ENCODE measurements at places on chromosomes 1 and 21.
A peak's percentile ranks its signal among the peaks of the same experiment; 100 is the strongest.

- DNase-seq: no peak
Observed at GRCh38 chr1:154575951-154576566, 8.5 kb downstream of the CHRNB2 start.

DNA sequence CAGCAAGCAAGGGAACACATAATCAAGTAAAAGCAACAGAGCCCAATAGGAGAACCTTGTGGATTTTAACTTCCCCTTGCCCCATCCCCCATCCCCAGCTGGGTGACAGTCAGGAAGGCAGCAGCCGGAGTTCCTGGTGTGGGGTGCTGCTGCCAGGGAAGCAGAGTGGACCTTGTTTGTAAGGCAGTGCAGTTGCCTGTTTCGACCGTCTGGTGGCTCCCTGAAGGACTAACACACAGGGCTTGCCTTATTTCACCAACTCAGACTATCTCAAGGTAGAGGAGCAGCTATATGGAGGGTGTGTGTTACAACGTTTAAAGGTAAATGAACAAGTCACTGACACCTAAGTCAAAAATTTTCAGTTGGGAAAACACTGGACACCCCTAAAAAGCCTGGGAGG is 6.6 kb downstream of the KRTAP10-8 start:
- peak; percentile 32 for DNase-seq

GRCh38 chr1:66282891-66283621 is 250.9 kb upstream of the SGIP1 start:
- no peak for DNase-seq

DNA sequence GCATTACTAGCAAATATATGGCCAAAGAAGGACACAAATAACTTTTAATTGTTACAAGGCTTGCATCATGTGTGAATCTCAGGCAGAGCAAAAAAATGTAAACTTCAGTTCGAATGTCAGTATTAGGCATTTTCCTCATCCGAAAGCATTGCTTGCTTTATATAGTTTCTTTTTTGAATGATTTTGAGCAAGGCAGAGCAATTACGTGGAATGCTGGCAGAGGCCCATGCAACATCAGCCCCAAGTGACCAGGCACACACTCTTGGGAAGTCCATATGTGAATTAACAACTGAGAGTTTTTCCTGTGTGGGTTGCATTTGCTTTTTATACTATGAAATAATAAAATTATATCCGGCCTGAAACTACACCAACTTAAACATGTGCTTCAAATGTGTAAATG is 274.8 kb downstream of the PTPRC start:
- no peak for DNase-seq

GRCh38 chr1:21263052-21263429 is 27.2 kb downstream of the ECE1 start:
- no peak for DNase-seq

- no peak for DNase-seq
Observed at GRCh38 chr1:228353601-228354371, 52.8 kb downstream of the TRIM11 start.

DNA sequence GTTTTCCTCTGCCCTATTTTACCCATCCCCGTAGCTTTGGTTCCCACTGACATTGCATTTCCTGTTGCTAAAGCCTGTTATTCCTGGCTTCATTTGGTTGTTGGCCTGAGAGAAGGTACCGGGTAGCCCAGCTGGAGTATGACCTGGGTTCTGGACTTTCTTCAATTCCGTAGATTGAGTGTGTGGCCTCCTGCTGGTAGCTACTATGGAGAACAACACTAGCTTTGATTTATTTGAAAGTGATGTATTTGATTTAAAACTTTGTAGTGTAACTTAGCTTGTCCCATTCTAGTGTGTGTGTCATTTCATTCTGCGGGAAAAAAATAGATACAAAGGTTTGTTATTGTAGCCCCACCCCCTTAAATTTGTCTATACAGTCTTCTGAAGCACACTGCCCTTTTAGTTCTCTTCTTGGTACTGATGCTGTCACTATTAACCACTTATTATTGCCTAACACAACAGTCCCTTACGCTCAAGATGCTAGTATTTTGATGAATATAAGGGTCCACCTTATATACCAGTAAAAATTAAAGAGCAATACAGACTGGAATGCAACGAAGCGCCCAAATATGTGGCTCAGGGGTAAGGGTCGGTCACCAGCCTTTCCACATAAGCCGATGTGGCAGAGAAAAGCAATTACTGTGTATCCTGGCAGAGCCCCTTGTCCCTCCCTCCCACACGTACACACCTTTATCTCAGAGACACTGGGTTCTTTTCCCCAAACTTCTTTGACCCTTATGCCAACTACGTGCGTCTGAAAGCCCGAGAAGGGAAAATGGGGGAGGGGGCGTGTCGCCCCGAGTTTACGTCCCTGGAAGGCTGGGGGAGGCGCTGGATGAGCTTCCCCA is 643 bp upstream of the MOV10 start:
- DNase-seq: no peak

GRCh38 chr1:90308421-90308820 is 313.5 kb downstream of the ZNF326 start:
- DNase-seq: no peak

- DNase-seq: no peak
Observed at GRCh38 chr1:7421471-7422075, 349.5 kb upstream of the VAMP3 start.

GRCh38 chr1:220182111-220182510 is 88.2 kb downstream of the IARS2 start:
- no peak for DNase-seq

- no peak for DNase-seq
Observed at GRCh38 chr1:212873518-212873917, 15.4 kb downstream of the FLVCR1 start.

- DNase-seq: no peak
Observed at GRCh38 chr1:26109229-26110164, 2.1 kb upstream of the PDIK1L start.

- no peak for DNase-seq
Observed at GRCh38 chr1:36355811-36356210, 29.9 kb downstream of the STK40 start.

DNA sequence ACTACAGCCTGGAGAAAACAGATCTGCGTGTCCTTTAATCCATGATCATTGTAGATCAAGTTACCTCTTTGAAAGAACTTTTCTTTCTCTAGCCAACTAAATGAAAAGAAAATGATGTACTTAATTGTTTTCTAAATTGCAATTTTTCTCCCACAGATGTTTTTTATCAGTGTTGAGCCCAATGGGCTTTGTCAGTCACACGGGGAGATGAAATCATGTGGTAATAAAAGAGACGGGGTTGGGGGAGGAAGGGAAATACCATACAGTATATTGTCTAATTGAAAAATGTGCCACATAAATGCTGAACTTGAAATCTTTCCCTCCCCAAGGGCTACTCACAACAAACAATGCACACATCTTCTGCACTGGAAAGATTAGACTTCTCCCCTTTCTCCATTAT is 58.4 kb downstream of the NTMT2 start:
- DNase-seq: no peak

DNA sequence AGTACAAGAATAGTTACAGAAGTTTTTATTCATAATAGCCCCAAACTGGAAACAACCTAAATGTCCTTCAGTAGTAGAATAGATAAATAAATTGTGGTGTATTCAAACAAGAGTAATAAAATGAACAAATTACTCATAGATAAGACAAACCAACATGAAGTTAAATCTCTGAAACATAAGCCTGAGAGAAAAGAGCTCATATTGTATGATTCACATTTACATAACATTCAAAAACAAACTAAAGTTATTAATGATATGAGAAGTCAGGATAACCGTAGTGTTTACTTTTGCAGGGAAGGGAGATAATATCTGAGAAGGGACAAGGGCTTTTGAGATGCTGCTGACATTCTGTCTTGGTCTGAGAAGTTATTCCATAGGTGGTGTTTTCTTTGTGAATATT is 13.5 kb downstream of the STPG1 start:
- DNase-seq: no peak

GRCh38 chr21:42214921-42215320 is 4.0 kb upstream of the ABCG1 start:
- no peak for DNase-seq

DNA sequence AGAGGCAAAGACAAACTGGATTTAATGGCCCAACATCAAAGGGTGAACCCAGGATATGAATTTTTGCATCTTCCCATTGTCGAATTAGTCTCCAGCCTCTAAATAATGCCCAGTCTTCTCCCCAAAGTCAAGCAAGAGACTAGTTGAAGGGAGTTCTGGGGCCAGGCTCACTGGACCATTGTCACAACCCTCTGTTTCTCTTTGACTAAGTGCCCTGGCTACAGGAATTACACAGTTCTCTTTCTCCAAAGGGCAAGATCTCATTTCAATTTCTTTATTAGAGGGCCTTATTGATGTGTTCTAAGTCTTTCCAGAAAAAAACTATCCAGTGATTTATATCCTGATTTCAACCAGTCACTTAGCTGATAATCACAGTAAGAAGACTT is 26.5 kb downstream of the CD53 start:
- no peak for DNase-seq

DNA sequence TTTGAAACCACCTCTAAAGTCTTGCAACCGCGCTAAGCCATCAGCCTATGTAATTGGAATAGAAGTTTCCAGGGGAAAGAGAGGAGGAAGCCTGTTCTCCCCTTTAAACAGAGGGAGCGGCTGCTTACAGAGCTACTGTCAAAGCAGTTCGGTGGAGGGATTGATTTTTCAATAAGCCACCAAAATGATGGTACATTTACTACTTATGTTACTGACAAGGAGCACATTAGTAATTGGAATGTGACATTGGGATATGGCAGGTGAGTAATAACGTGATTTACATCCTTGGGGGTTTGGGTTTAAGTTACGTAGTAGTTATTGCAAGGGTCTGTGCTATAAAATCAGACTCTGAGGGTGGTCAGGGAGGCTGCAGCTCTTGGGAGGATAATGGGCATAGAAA is 257.3 kb downstream of the KAZN start:
- no peak for DNase-seq

DNA sequence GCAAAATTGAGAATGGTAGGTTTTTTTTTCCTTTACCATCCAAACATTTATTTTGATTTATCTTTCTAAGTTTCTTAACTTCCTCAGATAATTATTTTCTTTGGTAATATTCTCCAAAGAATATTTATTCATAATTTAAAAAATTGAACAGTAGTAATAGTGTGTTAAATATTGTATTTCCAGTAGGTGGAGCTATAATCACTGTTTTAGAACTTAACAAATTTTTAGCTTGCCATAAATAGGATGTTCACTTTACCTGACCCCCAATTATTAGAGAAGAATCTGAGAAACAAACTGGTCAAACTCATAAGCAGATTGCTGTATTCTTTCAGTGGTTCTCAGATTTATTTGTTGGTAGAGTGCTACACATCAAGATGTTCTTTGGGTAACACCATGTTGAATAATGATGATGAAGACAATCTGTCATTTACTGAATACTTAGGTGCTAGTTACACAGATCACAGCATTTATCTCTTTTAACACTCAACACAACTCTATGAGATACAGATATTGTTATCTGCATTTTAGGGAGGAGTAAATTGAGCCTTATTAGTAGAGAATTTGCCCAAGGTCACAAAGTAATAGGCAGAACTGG is 82.4 kb upstream of the GPR88 start:
- no peak for DNase-seq

DNA sequence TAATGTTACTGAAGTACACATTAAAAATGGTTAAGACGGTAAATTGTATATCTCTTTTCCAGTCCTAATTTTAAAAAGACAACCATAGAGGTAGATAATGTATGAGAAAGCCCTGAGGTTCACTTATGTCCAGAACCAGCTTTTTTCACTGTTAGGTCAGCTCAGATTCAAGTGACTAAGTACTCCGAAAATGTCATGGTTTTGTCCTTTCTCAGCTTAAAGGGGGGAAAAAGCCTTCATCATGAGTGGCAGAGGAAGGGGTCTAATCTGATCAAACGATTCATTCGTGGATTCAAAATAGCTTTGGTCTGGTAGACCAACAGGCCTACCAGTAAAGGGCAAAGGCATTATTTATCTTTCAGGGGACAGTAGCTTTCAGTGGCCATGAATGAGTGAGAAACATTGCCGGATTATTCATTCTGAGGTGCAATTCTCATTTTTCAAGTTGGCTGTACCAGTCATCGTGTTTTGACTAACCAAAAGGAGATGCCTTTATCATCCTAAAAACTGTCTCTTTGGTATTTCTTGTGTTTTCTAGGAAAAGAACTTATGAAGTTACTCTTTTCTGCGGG is 208.4 kb downstream of the HHIPL2 start:
- DNase-seq: no peak

GRCh38 chr1:205925736-205926135 is 17.5 kb downstream of the SLC26A9 start:
- DNase-seq: no peak

DNA sequence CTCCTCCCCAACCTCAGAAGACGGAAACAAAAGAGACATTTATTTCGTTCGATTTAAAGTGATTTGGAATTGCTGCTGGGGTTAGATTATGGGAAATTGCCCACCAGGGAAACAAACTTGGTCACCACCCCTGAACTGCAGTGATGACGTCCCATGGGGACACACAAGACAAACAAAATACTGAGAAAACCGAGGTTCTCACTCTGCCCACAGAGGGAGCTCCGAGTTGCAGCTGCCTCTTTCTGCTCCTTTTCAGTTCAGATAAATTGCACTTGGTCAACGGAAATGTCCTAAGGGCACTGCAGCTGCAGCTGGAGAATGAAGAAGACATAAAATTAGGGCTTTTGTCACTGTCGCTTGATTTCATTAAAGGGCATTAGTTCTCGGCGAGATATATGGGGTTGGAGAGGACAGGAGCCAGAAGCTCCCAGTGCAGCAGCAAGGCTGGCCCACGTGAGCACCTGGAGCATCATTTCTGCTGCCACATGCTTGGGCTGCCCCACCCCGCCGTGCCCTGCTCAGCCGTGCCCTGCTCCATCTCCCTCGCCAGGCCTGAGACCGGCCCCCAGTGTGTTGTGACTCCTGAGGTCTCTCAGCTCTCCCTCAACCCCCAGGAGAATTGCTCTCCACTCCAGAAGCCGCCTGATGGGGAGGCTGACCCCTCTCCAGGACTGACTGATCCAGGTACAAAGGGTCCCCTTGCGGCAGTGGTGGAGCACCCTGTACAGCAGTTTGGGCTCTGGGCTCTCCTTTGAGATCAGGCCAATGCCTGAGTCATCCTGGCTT is 231.7 kb upstream of the AJAP1 start:
- no peak for DNase-seq

DNA sequence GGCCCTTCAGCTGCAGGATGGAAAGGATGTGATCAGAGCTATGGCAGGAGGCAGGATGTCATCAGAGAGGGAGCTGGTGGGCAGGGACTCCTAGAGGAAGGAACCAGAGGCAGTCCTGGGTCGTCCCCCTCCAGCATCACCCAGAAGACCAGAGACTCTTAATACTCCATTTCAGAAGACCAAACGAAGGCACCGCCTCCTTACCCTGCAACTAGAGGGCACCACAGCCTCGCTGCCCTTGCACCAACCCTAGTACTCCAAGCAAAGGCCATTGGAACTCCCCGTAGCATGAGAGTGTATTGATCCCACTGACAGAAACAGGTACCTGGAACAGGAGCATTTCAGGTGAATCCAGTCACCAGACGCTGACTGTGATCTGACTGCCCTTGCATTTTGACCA is 598.1 kb downstream of the NPHP4 start:
- no peak for DNase-seq
